Activated CD8-positive, alpha-beta memory T cell treated with anti-CD3 and anti-CD28 coated beads for 4 hours (primary cell): ENCODE measurements at places on chromosomes 6 and 20.

DNA sequence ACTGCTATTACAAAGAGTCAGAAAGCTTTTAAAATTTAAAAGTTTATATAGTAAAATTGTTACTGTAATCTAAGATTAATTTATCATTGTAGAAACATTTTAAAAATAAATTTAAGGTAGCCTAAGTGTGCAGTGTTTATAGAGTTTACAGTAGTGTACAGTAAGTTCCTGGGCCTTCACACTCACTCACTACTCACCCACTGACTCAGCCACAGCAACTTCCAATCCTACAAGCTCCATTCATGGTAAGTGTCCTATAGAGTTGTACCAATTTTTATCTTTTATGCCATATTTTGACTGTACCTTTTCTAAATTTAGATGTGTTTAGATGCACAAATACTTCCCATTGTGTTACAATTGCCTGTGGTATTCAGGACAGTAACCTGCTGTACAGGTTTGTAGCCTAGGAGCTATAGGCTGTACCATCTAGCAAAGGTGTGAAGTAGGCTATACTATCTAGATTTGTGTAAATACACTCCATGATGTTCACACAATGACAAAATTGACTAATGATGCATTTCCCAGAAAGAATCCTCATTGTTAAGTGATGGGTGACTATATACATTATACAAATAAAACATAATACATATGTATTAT, 10.2 kb upstream of the TMEM170B start:
- DNase-seq = no peak

DNA sequence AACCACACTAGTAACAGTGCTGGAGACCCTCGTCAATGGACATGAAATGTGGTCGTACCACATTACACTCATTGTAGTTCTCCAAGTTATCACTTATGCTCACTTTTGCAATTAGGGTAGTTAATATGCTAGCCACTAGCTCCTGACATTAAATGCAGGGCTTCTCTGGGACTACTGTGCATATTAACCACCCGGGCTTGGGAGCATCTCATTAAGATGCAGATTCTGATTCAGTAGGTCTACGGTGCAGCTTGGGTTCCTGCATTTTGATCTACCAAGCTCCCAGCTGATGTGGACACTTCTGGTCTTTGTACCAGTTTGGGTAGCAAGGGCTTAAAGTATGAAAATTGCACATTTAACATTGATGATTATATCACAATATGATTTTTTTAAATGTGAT, 98.0 kb downstream of the ZFP64 start:
- no peak for DNase-seq

GRCh38 chr6:145139140-145139850, 596.0 kb downstream of the EPM2A start:
- no peak for DNase-seq

DNA sequence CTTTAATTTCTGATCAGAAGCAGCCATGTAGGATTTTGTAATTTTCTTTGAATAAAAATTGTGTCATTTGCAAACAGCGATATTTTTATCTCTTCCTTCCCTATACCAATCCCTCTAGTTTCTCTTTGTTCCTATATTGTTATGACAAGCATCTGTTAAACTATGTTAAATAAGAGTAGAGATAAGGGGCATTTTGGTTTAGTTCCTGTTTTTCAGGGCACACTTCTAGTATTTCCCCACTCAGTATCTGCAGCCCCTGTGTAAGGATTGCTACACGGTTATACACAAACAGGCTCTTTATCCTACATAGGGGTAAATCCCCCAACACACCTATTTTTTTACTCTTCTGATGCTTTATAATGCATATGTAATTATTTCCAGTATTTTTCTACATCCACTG, 42.1 kb downstream of the TRERF1 start:
- no peak for DNase-seq

DNA sequence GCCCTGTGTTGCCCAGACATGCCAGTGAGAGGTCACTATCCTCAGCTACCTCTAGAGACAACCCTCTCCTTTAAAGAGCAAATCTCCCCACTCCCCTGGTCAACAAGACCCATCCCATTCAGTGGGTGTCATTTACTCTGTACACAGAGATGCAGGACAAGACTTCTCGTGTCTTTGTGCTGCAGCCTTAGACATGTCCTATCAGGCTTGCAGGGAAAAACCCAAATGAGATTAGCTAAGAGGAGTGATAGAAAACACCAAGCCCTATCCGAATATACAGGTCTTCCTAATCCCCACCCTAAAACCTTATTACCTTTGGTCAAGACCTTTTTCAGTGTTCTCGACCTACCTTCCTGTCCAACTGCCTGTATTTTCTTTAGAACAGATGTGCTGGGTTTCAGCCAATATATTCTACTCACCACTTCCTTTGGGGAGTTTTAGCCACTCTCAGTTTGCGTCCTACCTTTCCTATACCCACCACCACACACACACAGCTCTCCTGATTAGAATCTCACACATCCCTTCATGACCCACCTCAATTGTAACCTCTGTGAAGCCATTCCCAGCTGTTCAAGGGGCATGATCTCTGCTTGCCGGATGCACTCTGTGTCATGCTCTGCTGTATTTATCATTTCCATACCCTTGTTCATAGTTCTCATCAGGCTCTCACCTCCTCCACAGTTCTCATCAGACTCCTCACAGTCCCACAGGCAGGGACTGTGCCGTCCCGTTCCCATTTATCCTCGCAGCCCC, 39.7 kb downstream of the TRAM2 start:
- DNase-seq = no peak

GRCh38 chr20:63807654-63808053, 23.4 kb downstream of the ZBTB46 start:
- no peak for DNase-seq

- no peak for DNase-seq
These were observed 21.4 kb downstream of the JARID2 start for GRCh38 chr6:15267221-15267620.

DNA sequence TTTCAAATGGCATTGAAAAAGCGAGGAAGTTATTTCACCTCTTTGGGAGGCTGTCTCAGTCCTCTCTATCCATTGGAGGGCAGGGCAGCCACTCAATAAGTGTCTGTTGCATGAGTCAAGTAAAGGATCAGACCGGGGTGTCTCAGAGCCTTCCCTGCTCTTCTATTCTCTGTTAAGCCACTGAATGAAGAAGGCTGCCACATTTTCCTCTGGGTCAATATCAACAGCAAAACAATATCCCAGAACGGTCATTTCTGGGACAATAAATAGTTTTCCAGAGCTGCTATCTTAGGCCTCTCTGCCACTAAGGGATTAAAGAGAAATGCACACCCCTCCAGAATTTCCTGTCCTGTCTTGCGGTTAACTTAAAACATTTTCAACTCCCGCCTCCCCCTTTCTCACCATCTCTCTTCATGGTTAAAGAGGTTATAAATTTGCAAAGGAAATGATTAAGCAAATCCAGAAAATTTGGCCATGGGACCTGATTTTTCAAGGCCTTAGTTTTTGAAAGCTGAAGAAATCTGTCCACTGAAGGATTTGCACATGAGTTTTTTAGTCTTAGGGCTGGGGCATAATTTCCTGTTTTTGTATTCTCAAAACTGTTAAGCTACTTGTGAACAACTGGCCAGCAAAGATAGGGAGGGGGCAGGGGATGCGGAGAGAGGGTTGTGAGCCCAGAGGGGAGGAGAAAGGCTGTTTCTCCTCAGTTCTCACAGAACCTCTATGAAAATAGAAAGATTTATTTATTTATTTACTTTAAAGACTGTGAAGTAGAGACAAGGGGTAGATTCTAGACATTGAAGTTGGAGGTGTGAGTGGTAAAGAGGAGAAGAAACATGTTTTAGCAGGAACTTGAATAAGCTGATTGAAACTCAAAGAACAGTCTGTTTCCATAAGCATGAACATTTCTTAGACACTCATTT, 135.7 kb downstream of the BCAS1 start:
- no peak for DNase-seq

DNA sequence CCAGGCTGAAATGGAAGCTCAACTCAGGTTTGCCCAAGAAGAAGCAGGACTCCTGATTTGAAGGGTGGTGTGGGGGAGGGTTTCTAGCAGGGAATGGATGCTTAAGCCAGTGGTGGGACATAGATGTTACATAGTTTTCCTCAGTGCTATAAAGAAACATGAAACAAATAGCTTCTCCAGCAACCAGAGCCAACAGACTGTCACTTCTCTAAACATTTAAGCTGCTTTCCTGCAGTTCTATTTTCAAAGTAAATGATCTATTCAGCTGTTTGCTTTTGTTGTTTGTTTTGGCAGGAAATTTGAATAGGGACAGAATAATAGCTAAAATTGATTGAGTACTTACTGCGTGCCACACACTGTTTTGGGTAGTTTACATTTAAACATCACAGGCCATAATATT, 169.0 kb downstream of the UST start:
- no peak for DNase-seq

DNA sequence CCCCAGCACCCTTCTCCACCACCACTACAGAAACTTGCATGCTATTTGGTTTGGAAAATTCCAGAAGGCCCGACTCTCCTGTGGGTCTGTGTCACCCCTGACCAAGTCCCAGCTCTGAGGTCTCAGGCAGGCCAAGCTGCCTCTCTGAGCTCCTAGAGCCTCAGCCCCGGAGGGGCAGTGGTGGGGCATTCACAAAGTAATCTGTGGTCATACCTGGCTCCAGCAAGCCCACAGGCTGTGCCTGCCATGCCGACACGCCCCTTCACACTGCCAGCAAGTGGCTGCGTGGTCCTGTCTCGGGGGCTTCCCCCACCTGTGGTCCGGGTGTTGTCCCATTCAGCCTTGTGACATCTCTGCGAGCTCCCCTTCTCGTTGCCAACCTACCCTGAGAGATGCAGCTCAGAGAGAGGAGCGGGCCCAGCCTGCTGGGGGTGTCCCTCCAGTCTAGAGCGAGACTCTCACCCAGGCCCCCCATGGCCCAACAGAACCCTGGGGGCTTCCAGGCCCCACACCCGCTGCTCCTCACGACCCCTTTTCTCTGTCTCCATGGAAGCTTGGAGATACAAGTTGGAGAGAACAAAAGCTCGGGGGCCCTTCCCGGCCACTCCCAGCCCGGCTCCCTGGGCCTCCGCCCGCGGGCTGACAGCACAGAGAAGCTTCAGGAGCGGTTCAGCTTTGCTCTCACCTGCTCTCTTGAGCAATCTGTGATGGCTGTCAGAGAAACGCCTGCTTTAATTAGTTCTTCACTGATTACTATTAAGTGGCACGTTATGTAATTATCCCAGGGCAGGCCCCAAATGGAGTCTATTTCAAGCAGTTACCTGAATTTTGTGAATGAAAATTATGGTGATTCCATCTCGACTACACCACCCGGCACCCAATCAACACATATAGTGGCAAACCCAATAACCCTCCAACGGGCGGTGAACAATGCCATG, 147.7 kb upstream of the PHACTR3 start:
- no peak for DNase-seq

DNA sequence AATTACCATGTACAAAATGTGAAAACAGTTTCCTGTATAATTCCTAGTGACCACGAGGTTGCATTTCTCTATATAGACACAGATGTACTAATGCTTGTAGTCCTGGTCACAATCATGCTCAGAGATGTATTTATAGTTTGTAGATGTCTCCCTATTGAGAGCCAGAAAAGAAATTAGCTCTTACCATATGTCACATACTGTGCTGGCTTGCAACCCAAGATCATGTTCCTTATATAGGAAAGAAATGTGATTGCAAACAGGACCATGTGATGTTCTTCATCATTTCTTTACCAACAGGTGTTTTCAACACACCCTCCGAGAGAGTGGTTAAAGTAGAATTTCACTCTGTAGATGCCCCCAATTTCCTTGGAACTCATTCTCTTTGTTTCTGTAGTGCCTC, 369.4 kb downstream of the CBLN4 start:
- DNase-seq = no peak

GRCh38 chr6:165515963-165516624, 146.9 kb downstream of the PDE10A start:
- no peak for DNase-seq

- DNase-seq = no peak
These were observed 548.2 kb upstream of the FLRT3 start for GRCh38 chr20:14885661-14886060.

DNA sequence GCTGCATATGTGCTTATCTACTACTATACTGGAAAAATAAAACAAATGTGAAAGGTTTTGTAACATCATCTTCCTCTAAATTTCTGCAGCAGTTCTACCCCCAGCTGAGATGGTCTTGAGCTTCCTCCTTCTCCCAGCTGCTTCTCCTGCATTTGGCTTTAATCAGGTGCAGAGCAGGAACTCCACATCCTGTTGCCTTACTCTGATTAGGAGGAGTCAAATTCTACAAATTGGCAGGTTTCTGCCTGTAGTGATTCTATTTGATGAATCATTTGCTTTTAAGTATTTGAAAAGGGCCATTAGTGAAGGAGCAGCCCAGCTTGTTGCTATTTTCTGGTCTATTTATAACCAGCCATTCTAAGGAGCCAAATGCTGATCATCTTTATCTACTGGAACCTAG, 224.5 kb downstream of the GMDS start:
- no peak for DNase-seq

- no peak for DNase-seq
These were observed 6.2 kb downstream of the TTPAL start for GRCh38 chr20:44481719-44482416.
